ENCODE measurements at places on chromosomes 1 and 21.

GRCh38 chr21:33892853-33893252, 22.8 kb downstream of the ATP5PO start:
- no peak for DNase-seq

- no peak for DNase-seq
These were observed 78.6 kb downstream of the NME7 start for GRCh38 chr1:169289016-169289415.

DNA sequence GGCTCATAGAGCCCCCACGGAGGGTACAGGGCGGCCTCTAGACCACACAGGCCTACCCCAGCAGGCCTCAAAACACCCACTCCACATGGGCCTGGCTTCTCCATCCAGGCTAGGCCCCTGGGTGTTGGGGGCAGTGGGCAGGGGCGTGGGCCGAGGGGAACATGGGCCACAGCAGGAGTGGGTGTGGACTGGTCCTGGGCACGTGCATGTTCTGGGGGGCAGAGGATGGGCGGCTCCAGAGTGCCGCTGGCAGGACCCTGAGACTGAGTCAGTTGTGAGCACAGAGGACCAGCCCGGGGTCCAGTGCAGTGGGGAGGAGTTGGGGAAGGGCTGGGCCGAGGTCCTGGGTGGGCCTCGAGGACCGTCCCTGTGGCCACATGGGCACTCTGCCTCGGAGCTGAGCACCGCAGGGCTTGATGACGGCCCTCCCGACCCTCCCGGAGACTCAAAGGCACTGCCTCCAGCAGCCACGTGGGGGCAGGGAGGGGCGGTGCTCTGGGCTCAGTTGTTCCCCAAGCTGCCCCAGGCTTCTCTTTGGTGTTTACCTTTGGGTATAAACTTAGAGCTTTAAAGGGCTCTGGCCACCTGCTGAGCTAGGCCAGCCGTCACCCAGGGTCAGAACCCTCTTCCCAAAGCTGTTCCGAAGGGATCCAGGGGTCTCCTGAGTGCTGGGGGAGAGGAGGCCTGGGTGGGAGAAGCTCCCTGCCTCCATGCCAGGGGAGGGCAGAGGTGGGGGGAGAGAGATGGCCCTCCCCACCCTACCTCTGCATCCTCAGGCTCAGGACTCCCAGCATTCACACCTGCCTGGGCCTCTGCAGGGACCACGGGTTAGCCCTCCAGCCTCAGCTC, 79.9 kb downstream of the MORN1 start:
- DNase-seq = no peak

- DNase-seq = peak; percentile 52
These were observed 17.6 kb downstream of the PM20D1 start for GRCh38 chr1:205832326-205832751.

- DNase-seq = no peak
These were observed 138.2 kb downstream of the COP1 start for GRCh38 chr1:176068901-176069300.
